Head of caudate nucleus (tissue), 42 donors: ENCODE measurements at places on chromosomes 7 and 10.

DNA sequence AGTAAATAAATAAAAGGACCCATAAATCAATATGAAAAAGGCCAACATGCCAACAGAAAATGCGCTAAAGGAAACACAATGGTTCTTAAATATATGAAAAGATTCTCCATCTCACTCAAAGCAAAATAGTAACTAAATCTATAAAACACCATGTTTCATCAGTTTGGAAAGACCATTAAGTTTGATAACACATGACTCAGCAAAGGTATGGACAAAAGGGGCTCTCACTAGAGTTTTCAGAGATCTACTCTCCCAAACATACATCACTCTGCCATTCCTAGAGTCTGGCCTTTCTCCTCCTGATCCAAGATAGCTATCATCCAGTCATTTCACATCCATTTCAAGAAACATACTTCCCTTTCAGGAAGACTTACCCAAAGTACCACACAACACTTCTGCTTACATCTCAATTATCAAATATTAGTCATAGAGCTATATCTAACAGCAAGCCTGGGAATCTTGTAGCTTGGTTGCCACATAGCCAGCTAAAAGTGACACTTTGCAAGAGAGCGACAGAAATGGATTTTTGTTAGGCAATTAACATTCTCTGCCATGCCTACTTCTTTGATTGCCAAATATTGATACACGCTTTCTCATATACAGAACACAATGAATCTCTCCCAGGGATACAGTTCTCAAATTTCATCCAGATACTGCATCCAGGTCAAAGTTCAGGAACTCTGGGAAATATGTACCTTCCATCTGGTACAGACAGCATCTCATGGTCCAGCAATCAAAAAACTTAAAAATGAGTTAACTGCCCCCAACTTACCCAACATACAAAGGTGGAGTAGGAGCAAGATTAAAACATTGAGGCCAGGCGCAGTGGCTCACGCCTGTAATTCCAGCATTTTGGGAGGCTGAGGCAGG lies 28.8 kb downstream of the TOMM7 start:
- DNase-seq: no peak

- DNase-seq: no peak
Observed at GRCh38 chr10:31404640-31405039, 85.6 kb downstream of the ZEB1 start.

DNA sequence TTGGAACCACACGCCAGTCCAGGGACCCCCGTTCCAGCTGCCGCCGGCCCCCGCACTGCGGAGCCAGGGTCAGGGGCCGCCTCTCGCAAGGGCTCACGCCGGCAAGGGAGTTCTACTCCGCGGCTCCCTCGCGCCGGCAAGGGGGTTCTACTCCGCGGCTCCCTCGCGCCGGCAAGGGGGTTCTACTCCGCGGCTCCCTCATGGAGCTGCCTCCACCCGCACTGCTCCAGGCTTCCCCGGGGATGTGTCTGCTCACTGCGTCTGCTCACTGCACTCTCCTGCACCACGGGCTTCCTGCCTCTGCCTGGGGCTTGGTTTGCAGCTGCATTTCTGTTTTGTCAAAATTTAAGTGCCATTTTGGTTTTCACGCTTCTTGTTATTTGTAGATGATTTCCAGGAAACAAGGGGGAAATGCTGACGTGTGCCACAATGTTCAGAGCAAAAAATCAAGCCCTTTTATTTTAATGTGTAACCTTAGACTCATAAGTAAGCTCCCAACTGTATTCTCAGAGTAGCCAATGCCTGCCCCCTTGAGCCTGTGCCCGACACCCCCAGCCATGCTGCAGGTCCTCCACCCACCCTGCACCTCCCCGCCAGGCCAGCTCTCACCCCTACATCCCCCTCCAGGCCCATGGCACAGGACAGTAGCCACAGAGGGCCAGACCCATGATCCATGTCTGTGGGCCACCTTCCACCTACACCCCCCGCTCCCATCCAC lies 246.2 kb downstream of the MAD1L1 start:
- DNase-seq: no peak

GRCh38 chr7:2598154-2598823 lies 33.5 kb upstream of the TTYH3 start:
- DNase-seq: no peak

DNA sequence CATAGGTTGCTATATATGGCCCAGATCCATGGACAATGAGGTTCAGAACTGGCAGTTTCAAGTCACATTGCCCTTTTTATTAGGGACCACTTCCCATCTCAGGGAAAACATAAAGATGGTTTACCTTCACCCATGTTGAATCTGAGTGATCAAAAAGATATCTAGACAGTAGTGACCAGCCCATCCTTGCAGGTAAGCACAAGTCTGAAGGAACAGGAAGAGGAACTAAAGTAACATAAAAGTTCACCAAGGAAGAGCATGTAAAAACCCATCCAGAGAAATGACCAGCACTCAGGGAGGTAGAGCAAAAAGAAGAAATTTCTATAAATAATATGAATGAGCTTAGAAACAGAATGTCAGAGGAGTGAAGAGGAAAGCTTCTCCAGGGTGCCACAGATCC lies 382.5 kb downstream of the PARD3 start:
- DNase-seq: no peak

DNA sequence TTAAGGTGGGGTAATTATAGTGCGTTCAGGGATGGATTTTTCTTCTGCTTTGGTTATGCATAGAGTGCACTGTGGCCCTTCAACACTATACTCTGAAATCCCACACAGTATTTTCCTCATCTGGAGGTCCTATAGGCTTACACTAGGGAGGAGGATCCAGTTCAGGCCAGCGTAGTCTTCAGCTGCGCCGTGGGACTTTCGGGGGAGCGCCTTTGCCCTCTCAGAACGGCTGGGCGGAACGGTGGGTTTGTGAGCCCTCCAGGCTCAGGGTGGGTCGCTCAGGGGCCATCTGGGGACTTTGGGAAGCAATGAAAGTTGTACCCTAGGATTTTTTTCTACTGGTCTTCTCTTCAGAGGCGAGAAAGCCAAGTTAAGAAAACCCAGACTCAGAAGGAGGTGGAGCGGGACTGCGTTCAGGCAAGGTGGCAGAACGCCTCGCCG lies 652 bp upstream of the VPS26A start:
- DNase-seq: no peak

DNA sequence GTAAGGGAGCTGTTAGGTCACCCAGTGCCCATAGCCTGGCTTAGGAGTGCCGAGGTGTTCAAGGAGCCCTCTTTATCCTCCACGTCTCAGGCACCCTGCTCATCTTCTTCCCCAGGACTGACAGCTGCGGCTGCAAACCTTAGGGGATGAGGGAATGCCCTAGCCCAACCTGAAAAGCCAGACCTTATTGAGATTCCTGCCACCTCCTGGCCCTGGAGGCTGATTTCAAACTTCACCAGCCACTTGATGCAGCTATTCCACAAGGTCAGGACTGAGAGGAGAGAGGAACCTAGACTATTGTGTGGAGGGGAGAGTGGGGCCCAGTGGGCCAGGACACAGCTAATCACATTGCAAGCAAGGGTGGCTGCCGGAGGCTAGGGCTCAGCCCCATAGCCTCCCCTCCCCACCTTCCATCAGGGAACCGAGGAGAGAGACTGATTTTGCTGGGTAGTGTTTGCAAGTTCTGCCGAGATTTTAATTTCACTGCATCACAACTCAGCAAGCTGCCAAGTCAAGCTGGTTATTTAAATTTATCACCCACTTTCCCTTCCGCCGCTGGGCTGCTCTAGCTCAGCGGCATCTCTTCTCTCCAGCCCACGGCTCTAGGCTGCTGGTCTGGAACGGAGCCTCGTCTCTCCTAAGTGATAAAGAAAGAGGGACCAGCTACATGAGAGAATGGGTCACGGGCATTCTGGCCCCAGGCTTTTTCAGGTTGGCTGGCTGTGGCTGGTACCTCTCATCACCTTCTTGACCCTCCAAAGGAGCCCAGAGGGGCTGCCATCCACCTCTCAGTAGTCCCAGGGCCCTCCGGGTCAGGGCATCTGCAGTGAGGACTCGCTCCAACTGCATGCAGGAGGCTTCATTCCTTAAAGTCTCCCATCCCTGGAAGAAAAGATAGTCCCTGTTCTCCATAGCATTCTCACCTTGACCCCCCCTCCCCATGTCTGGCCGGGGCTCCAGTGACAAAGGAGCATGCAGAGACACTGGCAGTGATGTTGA lies 66.7 kb downstream of the PAX2 start:
- DNase-seq: no peak

GRCh38 chr7:12386313-12386740 lies 17.3 kb downstream of the VWDE start:
- DNase-seq: no peak

- DNase-seq: no peak
Observed at GRCh38 chr7:158244430-158244829, 343.2 kb downstream of the PTPRN2 start.

GRCh38 chr10:123682477-123682876 lies 16.3 kb downstream of the GPR26 start:
- DNase-seq: no peak

- no peak for DNase-seq
Observed at GRCh38 chr7:143396182-143396581, 12.5 kb downstream of the EPHA1 start.

- no peak for DNase-seq
Observed at GRCh38 chr10:68633816-68634466, 73.8 kb downstream of the TET1 start.

DNA sequence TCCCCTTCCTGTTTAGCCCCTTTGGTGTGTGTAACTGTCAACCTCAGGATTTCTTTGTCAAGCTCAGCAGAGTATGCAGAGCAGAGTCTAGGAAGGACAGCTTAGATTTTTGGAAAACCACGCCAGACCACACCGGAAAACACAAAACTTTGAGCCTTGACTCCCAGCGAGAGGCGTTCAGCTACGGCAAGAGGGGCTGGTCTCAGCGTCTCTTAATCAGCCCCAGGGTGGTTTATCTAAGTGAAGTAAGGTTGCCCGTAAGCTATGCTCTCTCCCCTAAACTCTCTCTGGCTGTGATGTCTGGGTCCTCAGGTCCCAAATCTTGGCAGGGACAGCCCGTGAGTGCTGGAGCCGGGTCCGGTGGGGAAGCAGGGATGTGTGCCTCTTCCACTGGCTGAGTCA lies 230.9 kb downstream of the KLF6 start:
- no peak for DNase-seq

DNA sequence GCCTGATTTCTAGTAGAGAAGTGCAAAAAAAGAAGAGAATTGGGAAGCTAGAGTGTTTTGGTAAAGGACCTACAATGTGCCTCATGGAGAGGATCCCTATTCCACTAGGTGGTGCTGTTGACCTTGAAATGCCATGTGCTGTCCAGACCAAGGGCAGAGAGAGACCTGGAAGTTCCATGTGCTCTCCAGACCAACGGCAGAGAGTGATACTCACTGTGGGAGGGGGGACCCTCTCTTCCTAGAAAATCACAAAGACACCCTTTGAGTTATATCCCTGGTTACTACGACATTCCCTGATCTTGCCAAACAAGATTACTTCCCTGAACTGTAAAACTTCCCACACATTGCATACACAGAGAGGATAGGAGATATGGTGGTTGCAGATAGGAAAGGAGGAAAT lies 212.7 kb upstream of the ZNF804B start:
- no peak for DNase-seq

DNA sequence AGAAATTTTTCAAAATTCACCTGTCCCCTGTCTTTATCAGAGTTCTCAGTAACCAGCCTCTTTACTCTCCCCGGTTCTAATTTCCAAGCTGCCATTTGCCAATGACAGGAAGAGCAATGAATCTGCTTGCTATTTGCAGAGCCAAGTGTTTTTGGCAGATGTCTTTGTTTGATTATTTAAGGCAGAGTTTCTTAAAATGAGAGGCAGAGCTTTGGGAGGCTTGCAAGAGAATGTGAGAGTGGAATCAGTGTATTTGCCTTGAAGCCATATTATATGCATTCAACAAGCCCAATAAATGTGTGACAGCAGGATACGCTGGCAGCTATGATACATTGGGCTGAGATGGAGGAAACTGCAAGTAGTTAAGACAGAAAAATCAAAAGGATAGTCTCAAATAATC lies 196.5 kb downstream of the PHF14 start:
- no peak for DNase-seq
